Stimulated activated CD4-positive, alpha-beta T cell treated with anti-CD3 and anti-CD28 coated beads, Interleukin-1b, Interleukin-23, amount 100 ng/mL, for 4 hours (primary cell): ENCODE measurements at places on chromosomes 2 and 18.

DNA sequence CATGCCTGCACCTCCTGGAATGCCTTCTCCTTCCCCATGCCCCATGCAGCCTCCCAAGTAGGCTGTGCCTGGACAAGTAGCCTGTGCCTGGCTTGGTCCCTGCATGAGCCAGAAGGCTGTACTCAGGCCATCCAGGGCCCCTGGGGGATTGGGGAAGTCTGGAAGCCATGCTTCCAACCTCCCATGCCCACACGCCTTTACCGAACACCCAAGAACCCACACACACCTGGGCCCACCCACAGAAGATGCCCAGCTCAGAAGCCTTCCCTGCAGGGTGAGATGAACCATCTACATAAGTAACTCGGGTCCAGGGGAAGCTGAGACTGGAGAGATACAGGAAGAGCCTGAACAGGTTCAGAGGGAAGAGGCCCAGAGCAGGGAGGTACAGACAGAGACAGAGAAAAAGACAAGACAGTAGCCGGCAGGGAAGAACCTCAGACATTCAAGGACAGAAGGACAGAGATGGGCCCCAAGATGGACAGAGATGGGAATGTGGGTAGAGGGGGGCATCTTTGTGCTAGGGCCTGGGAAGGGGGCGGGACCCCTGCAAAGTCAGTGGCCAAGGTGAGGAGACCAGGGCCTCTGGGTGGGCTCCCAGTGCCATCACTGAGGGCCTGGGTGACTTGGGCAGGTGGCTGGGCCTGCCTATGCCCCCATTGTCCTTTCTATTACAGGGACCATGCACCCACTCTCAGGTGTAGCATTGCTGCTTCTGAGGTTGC is 4.3 kb downstream of the BIN1 start:
- no peak for DNase-seq

DNA sequence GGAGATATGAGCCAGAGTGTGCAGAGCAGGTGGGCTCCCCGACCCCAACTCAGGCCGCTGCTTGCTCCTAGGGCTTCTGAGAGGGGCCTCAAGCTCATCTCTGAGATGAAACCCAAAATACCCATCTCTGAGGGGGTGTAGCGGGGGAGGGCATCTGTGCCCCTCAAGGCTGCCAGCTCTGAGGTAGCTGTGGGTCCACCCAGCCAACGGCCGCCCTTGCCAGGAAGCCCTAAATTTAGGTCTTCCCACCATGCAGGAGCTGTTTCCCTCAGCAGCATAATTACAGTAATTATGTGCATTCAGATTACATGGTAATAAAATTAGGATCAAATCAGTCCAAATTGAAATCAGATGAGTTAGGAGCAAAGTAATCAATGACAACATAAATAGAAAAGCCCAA is 97.8 kb upstream of the MCFD2 start:
- DNase-seq: no peak

GRCh38 chr2:25586726-25587144 is 86.6 kb downstream of the DTNB start:
- DNase-seq: no peak

- no peak for DNase-seq
Measured at GRCh38 chr2:44753552-44754285, 187.8 kb upstream of the SIX3 start.

- DNase-seq: no peak
Measured at GRCh38 chr18:61929881-61930640, 37.3 kb upstream of the RNF152 start.

DNA sequence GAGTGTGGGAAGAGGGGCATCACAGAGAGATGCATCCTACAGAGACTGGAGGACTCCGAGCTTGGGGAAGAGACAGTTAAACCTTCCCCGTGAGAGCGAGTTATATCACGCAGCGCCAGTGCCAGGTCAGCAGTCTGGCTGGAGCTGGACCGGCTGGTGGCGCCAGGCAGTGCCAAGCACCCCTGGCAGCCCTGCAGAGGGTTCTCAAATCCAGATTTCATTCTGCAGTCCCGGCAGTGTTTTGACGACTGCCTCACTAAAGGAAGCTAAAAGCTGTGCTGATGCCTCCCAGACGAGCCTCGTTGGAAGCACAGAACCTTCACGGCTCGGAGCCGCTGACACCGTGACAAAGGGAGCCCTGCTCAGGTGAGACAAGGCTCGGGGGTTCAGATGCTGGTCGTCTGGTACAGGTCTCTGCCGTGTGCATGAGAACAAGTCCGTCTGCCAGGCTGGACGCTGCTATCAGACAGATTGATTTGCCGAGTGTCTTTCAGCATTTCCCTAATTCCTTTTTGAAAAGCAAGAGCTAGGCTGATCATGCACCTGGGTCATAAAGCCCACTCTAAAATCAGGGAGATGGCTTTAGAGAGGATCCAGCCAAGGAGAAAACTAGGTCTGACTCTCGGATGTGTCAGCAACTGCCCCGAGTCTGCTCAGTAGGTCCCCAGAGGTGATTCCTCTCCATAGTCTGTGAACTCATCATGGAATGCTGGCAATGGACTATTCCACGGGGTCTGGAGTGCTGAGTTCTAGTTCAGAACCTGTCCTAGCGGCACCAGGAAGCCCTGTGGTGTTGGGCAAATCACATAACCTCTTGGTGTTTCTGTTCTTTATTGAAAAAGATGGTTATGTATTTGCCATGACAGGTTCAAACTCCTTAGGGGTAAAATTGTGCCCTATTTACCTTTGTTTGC is 240.6 kb downstream of the SOX11 start:
- DNase-seq: no peak

DNA sequence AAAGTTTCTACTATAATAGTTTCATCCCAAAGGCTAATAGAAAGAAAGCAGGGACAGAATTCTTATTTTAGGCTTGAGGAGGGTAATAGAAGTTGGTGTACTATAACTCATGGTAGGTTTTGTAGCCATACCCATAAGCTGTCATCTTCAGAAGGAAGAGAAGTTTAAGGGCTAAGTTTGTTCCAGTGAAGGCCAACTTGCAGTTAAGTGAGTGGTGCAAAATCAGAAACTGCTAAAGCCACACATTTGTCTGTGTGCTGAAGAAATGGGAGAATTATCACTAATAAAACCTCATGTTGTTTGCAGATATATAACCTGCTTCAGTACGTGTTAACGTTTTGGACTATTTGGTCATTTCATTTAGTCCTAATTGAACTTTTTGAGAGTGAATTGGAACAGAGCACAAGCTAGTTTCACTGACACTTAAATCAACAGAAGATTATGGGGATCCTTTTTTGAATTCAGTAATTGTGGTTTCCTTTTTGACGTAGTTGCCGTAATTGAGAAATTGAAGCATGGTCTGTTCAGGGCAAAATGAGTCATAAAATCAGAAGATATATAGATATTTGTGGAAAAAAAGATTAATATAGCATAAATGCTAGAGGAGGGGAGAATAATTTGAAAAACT is 69.1 kb downstream of the PHLPP1 start:
- DNase-seq: no peak

GRCh38 chr2:224915136-224915535 is 127.1 kb downstream of the DOCK10 start:
- no peak for DNase-seq

DNA sequence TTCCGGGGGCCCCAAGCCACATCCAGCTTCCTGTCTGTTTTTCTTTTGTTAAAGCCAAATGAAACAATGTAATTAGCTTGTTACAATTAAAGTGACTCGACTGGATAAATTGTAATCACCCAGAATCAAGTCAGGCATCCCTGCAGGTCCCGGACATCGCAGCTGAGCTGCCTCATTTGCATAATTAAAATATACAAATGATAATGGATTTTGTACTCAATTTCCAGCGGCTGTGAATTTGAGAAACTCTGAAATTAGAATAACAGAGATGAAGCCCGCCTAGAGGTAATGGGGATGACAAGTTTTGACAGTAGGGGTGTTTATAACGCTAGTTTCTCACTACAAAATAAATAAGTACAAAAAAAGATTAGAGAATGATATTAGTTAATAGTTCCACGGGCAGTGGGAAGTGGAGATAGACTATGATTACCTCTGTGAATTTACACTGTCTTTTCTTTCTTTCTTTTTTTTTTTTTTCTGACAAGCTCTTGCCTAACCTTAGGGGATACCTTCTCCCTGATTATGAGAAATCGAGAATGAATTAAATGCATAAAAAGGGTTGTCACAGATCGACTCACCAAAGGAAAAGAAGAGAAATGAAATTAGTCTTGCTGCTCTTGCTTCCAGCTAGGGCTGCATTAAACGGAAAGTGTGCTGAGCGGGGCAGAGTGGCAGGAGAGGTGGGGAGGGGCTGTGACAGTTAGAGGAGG is 82.6 kb upstream of the SKOR2 start:
- no peak for DNase-seq

DNA sequence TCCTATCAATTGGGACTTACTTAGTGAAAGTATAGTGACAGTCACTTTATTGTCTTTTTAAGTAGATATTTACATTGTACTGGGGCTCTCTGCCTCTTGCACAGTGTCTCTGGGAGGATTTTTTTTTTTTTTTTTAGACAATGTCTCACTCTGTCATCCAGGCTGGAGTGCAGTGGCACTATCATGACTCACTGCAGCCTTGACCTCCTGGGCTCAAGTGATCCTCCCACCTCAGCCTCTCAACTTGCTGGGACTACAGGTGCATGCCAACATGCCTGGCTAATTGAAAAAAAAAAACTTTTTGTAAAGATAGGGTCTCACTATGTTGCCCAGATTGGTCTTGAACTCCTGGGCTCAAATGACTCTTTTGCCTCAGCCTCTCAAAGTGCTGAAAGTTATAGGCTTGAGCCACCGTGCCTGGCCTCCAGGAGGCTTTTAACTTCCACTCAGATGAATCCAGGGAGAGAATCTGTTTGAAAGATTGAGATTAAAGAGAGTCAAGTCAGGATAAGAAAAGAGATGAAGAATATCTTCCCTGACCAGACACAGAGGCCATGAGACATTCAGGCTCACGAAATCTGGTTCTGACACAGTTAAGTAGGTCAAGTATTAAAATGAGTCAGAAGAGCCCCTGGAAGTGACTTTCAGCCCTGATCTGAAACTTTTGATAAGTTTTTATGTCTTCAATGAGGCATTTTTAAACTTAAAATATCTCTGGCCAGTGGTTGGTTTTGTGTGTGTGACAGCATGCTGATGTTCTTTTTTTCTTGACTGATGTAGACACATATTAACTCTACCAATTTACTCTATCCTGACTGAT is 18.3 kb downstream of the ARHGEF33 start:
- DNase-seq: no peak

DNA sequence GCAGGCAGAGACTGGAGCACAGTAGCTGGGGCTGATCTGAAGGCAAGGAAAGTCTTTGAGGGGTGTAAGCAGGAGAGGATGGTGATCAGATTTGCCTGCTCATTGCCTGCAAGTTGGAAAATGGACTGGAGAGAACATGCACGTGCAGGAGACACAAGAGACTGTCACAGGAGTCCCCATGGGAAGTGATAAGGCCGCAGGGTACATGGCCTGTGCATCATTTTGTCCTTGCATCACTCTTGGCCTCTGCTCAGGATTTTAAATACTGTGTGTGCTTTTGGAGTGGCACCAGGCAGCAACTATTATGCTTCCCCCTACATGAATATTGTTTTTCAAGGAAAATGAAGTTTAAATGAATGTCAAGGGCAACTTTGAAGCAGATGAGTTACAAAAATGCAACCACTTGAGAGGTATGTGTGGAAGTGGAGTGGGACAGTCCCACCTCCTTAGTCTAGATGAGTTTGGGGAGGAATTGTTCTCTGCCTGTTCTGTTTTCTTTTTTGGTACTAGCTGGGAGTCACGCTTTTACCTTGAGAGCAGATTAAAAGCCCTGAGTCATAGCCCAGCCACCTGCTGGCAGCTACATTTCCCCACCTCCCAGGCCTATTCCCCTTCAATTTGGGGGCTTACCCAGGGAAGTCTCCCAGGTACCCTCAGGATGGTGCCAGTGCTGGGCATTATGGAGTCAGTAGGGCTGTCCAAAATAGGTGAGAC is 19.3 kb downstream of the MAPK4 start:
- no peak for DNase-seq

DNA sequence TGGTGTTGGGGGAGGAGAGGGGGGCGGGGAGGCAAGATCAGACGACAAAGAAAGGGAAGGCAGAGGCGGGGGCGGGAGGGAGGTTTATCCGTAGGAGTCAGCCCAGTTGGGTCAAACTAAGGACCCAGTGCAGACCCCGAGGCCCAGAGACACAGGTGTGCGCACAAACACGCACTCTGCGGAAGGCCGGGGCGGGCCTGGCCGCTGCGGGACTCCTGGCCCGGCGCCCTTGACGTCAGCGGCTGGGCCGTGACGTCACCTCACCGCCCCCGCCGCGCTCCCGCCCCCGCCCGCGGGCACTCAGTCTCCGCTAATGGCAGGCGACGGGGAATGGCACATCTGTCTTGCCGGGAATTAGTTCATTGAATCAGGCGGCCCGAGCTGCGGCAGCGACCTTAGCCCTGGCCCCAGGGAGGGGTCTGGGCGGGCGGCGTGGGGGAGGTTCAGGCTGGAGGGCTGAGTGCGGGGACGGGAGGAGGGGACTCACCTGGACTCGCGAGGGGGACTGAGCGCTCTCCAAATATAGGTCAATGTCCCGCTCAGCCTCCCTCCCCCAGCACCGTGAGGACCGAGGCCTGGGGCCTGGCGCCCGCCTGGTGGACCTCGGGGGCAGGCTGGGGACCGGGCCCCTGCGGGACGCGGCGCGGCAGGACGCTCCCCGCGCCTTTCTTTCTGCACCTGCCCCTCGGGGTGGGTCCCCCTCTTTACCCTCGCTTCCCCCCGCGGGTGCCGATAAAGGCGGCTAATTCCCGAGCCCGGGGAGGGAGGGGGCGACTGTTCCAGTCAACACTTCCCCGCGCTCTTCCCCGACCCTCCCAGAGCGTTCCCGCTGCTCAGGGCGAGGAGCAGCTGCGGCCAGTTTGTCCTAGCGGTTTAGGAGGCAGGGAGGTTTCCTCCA is 15.5 kb upstream of the ECEL1 start:
- DNase-seq: peak; percentile 36

GRCh38 chr2:39642051-39642718 is 23.5 kb upstream of the TMEM178A start:
- no peak for DNase-seq
